ENCODE measurements at places on chromosomes 1 and 21. TPM values are rescaled to one million over a fixed set of nuclear protein-coding genes. Genes with fewer than 3 reads are reported as not detected.

Gene FCN3
- not detected for total RNA-seq

Gene ELAVL4
- not detected for total RNA-seq

DNA sequence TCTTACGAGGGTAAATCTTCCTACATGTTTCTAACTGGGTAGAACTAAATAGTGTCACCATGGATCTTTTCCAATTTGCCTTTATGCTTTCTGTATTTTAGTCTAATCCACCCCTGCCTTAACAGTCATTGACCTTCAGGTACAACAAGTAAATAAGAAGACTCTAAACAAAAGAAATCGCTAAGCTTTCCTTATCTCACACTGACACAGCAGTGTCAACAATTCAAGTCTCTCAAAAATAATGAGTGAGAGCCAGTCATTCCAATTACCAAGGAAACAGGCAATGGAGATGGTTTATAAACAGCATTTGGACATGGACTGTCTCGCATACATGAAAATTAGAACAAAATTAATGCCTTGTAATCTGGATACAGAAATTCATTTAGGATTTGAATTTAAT, 365.8 kb downstream of the VAV3 start:
- no peak for DNase-seq

DNA sequence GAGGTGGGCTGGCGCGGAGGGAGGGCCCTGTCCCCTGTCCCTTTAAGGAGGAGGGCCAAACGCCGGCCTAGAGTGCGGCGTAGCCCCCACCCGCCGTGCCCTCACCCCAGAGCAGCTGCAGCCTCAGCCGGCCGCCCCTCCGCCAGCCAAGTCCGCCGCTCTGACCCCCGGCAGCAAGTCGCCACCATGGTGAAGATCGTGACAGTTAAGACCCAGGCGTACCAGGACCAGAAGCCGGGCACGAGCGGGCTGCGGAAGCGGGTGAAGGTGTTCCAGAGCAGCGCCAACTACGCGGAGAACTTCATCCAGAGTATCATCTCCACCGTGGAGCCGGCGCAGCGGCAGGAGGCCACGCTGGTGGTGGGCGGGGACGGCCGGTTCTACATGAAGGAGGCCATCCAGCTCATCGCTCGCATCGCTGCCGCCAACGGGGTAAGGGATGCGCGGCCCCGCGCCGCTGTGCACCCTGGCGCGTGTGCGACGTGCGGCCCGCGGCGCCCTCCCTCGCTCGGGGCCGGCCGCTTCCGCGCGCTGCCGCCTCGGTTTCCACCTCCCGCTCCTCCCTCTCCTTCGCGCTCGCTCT, at the start of gene PGM1:
Gene PGM1 (plus strand): TSS at position 109 of the 583 bp plus-strand sequence. CDS start 78 bp downstream, at position 187.
- DNase-seq: peak; percentile 81

Gene GPR161
- total RNA-seq: 0.05 TPM

Gene NUP210L
- total RNA-seq: 0.11 TPM

GRCh38 chr1:154791292-154792166, 78.6 kb downstream of the KCNN3 start:
- DNase-seq: peak; percentile 71

GRCh38 chr1:39969531-39970270, 14.8 kb downstream of the MFSD2A start:
- DNase-seq: no peak

GRCh38 chr1:52926864-52927211, 238 bp upstream of the SCP2 start:
- no peak for DNase-seq

DNA sequence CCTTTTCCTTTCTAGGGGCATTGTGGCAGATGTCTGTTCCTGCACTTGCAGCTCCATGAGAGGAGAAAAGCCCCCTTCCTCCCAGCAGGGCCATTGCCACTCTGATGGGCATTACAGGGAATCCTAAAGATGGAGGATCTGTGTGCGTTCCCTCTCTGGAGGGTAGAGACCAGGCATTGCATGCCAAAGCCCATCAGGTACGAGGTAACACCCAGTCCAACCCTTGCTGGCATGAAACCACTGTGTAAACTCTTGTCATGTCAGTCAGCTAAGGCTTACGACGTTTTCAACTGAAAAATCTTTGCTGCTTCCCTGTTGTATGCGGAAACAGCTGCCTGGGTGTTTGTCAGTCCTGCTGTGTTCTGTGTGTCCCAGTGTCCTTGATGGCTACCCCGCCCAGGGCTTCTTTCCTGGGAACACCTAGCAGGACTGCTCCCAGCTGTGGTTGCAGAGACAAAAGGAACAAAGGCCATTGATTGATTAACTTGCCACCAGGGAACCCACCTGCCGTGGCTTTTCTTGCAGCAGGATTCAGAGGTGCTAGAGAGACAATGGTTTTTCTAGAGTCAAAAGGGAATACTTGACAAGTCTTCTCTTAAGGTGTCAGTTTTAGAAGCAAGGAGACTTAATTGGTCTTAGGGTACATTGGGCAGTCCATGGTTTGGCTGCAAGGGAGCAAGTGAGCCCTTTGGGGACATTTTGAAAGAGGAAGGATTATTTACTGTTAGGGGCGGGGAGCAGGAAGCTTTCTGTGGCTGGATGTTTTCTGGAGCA, 24.6 kb downstream of the B3GALT5 start:
- DNase-seq: no peak

- no peak for DNase-seq
Measured at GRCh38 chr1:248822148-248823032, 3.3 kb downstream of the SH3BP5L start.

DNA sequence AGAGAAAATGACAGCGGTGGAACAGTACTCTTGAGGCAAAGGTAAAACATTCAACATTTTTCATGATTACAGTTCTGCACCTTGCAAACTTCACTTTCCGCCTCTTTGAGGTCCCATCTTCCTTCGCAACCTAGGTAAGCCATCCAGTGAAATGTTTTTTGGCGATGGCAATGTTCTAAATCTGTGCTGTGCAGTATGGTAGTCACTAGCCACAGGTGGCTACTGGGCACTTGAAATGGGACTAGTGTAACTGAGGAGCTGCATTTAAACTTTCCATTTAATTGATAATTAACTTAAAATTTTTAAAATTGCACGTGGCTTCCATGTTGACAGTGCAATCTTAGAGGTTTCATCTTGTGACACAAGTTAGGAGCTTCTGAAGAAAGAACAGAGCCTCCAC, 13.0 kb downstream of the EXOC8 start:
- no peak for DNase-seq

GRCh38 chr1:53025034-53025768, 36.8 kb upstream of the PODN start:
- DNase-seq: no peak

- DNase-seq: no peak
Measured at GRCh38 chr1:233879841-233880240, 24.6 kb upstream of the SLC35F3 start.

DNA sequence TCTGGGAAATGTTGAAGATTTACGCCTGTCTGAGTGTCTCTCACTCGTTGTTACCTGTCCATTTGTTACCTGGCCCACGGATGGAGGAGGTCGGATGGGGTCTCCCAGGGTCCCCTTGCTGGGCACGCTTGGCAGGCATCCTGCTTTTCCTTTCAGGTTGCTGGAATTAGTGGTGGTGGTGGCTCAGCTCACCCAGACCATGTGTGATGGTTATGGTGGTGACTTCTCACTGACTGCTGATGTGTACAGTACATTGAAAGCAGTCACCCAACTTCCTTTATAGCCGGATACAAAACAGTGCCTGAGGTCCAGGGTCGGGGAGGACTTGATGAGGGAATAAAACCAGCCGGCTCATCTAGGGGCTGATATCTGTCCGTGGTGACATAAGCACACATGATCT, 19.5 kb downstream of the MAPKAPK2 start:
- no peak for DNase-seq

DNA sequence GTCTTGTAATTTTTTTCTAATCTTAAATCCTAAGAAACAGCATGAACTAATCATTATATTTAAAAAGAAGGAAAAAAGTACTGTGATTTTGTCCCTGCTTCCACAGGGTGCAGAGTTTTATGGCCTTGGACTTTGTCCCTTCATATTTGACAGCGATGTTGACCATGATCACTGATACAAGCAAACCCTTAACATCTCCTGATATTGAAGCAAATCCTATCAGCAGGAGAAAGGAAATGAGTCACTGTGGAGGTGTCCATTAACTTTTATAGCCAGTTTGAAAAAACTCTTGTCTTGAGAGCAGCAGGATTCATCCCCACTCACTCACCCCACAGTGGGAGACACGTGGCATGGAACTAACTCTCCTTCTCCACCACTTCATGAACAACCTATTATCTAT, 5.1 kb upstream of the REG4 start:
- no peak for DNase-seq

DNA sequence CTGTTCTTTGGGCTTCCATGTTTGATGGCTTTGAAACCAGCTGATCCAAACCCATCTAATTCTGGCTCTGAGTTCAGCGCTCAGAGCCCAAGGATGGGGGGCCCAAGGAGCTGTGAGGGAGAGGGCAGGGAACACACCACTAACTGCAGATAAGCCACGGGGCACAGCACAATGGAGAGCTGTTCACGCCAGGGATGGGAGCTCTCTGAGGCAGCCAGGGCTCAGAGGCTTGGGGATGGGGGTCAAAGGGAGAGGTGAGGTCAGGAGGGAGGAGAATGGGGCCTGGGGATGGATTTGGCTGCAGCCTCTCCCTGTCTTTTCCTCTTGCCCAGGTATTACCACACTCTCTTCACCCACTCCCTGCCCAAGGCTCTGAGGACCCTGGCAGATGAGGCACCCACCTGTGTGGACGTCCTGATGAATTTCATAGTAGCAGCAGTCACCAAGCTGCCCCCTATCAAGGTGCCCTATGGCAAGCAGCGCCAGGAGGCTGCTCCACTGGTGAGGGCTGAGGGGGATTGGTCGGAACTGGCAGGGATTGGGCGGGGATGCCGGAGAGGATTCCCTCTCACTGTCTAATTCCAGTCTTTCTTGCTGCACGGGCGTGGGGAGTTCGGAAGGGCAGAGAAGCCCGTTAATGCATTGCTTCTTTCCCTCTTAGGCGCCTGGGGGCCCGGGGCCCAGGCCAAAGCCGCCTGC, 11.3 kb downstream of the SLC30A2 start:
- no peak for DNase-seq

DNA sequence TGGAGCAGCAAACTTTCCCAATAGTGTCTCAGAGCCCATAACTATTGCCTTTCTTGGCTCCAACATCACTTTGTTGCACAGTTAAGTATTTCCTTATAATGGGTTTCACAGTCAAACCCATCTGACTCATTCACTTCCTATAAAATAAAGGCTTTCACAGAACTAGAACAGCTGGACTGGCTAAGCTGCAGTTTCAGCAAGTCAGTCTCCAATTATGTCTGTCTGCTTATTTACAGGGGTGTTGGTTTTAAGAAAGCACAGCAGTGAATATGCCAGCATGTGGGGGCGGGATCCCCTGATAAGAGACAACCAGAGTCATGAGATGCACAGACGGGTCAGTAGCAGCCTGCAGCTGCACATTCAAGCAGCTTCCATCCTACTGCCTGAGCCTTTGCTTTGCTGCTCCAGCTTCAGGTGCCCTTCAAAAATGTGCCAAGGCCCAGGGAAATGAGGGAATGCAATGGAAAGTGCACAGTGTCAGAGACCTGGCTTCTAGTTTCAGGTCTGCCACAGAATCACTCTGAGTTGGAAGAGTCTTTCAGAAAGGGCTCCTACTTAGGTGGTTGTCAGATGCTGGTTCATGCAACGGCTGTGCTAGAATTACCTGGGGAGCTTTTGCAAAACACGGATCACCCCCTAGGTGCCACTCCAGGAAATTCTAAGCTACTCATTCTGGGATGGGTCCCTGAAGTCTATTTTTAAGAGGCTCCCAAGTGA, 24.8 kb downstream of the RNF19B start:
- DNase-seq: no peak

DNA sequence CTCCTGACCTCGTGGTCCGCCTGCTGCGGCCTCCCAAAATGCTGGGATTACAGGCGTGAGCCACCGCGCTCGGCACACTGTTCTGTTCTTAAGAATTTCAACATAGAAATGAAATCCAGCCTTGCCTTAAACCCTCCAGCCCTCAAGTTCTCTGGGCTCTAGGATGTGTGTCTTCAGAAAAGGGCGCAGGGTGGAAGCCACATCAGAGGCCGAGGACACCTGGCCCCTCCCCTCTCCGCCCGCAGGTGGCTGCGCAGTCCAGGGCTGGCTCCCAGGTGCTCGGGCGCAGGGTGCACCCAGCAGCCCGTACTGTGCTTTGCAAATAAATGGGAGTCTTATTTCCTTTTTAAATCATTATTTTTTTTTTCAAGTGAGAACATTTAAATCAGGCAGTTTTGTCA, 2.0 kb upstream of the C1orf174 start:
- no peak for DNase-seq

- no peak for DNase-seq
Measured at GRCh38 chr1:165162671-165163241, 193.8 kb downstream of the LMX1A start.

DNA sequence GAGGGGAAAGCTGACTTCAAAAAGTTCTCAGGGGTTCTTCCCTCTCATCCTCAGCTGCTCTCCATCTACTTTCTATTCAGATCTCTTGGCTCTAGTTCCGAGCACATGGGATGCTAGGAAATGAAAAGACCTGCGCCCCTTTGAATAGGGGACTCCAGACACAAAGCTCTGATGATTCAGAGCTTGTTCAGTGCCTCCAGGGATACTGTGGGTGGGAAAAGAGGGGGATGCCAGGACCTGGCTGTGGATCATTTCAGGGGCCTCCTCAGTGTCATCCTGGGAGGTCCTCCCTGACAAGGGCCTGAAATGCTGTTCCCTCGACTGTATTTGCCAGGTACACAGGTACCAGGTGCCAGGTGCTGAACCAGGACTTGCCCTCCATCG, 943 bp upstream of the KIAA0040 start:
- no peak for DNase-seq

Gene GIPC2
- total RNA-seq: not detected

Gene LINGO4
- total RNA-seq: not detected

Gene SLC35F3
- 0.11 TPM for total RNA-seq

DNA sequence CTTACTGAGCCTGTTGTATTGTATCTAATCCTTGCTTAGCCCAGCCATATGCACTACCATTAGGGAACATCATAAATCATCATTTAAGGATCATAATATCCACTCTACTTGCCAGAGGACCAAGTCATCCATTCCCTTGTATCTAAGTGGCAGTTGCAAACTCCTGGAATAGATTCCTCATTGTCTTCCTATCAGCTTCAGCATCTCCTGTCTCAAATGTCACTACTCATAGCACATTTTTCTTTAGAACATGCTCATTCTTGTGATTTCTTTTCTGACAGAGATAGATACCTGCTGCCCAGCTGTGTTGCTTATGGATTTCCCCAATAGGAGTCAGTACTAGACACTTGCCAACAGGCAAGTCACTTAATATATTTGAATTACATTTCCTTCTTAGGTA, 84.3 kb downstream of the OLFML3 start:
- no peak for DNase-seq

DNA sequence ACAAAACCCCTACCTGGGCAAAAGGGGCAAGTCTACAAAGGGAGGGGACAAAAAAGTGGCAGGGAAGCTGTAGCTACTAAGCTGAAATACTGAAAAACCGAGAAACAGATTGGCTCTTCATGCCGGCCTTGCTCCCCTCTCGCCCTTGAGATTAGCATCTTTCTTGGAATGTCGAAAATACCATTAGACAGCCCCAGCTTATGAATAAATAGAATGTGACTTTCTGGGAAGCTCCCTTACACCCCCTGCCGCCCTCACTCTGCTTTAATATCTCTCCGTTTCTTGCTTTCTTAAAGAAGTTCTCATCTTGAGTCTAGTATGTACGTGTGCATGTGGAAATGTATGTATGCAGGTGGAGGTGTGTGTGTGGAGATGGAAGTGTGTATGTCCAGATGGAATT, 14.1 kb downstream of the TRAF3IP3 start:
- DNase-seq: no peak

- no peak for DNase-seq
Measured at GRCh38 chr21:45974073-45975019, 7.2 kb upstream of the COL6A1 start.

Measured in naive thymus-derived CD4-positive, alpha-beta T cell (primary cell).